ENCODE measurements at places on chromosomes 6 and 20.
A peak's percentile ranks its signal among the peaks of the same experiment; 100 is the strongest.

- H3K27me3 ChIP-seq, result no peaks in the 10 kb centered on the region
- H3K4me3 ChIP-seq, result peak overlapping the region; percentile 83
- no peak for DNase-seq
- peaks cover 14% of the 10 kb centered on the region for H3K4me1 ChIP-seq
- peak overlapping the region; percentile 89 for H3K27ac ChIP-seq
- no peaks in the 10 kb centered on the region for H3K36me3 ChIP-seq
These were observed 730 bp downstream of the PARD6B start for GRCh38 chr20:50731930-50732690.

DNA sequence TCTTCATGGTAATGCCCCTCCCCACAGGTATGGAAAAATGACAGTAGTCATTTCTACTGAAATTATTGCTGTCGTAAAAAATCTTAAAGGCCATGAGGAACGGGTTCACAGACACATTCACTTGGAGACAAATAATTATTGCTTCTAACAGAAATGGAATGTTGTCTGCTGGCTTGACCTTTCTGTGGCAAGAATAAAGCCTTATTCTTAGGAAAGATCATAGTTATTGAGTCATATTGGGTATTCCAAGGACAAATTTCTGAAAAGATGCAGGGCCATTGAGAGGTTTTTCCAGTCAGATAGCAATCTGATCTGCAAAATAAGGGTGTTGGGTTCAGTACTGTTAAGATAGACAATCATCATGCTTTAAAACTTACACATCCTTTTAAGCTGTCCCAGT lies 29.2 kb downstream of the AKAP7 start:
- no peak overlapping the region for H3K27ac ChIP-seq
- no peak overlapping the region for H3K4me3 ChIP-seq
- peaks cover 20% of the 10 kb centered on the region for H3K36me3 ChIP-seq
- no peaks in the 10 kb centered on the region for H3K27me3 ChIP-seq
- no peak for DNase-seq
- H3K4me1 ChIP-seq, result no peaks in the 10 kb centered on the region

DNA sequence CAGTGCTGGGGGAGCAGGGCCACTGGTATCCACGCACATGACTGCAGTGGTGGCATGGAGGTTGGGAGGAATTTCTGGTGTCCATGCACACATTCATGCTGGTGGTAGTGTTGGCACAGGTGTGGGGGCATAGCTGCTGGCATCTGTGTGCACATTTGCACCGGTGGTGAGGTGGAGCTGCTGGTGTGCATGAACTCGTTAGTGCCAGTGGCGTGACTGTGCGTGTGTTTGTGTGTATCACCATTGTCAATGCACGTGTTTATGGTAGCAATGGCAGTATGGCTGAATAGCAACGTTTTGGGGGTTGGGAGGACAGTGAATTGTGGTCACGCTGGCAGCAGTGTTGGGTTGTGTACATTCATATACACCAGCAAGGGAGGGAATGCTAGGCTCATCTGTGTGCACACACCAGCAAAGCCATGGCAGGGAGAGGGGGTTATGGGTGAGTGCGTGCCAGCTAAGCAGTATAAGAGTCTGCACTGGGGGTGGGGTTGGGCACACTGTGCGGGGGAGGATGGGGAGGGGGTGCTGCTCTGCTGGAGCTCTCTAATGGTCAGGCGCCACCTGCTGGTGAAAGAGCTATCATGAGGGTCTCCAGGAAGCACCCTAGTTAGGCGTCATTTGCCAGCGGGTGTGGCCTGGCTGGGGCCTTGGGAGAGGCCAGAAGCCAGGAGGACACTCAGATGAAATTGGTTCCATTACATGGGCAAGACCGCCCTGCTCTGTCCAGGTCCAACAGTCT lies 626.1 kb upstream of the ID4 start:
- no peak overlapping the region for H3K4me3 ChIP-seq
- no peak overlapping the region for H3K27ac ChIP-seq
- no peak for DNase-seq
- no peaks in the 10 kb centered on the region for H3K4me1 ChIP-seq
- H3K36me3 ChIP-seq, result no peaks in the 10 kb centered on the region

- DNase-seq, result no peak
- no peaks in the 10 kb centered on the region for H3K36me3 ChIP-seq
- no peak overlapping the region for H3K27ac ChIP-seq
These were observed 585.2 kb downstream of the HAO1 start for GRCh38 chr20:7355051-7355450.

DNA sequence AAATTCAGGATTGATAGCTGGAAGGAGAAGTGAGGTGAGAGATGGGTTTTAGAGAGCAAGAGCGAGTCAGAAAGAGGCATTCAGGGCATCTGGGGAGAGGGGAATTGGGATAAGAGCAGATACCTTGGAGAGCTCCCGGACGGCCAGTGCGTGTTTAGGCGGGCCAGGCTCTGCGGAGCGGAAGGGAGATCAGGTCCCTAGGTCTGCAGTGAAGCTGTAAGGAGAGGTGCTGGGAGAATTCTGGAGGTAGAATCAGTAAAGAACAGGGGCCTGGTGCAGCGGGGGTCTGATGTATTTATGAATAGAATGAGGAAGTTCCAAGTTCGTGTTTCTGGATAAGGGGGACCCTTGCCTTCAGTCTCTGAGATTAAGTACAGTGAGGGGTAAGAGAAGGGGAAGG lies 47.4 kb upstream of the FAM83D start:
- H3K4me3 ChIP-seq, result no peak overlapping the region
- no peak for DNase-seq
- H3K36me3 ChIP-seq, result no peaks in the 10 kb centered on the region
- no peak overlapping the region for H3K27ac ChIP-seq

All from tibial artery (tissue), 4 donors.